ENCODE measurements at places on chromosomes 4 and X. TPM values are rescaled to one million over a fixed set of nuclear protein-coding genes. Genes with fewer than 3 reads are reported as not detected.

The BEND2 gene
- not detected for total RNA-seq

The AMOT gene
- 221 TPM for total RNA-seq

The LRP2BP gene
- 1.2 TPM for total RNA-seq

The ANXA10 gene
- not detected for total RNA-seq

The RTL3 gene
- total RNA-seq = not detected

The UCHL1 gene
- 3.9 TPM for total RNA-seq

The DCAF8L2 gene
- total RNA-seq = not detected

The RAB33A gene
- 0.33 TPM for total RNA-seq

The GPR34 gene
- not detected for total RNA-seq

The SSX1 gene
- total RNA-seq = not detected

The TMEM150C gene
- total RNA-seq = under 0.01 TPM

The HSFX4 gene
- not detected for total RNA-seq

The NSG1 gene
- total RNA-seq = 102 TPM

The FOXP3 gene
- total RNA-seq = not detected

The POU3F4 gene
- total RNA-seq = not detected

The POU4F2 gene
- total RNA-seq = not detected

The RP2 gene
- total RNA-seq = 12.4 TPM

The TACR3 gene
- not detected for total RNA-seq

The LANCL3 gene
- total RNA-seq = 0.98 TPM

The HTR2C gene
- total RNA-seq = under 0.01 TPM

The TLL1 gene
- not detected for total RNA-seq

The LDOC1 gene
- 14.9 TPM for total RNA-seq

The DCAF12L1 gene
- not detected for total RNA-seq

The MAGEA2 gene
- total RNA-seq = not detected

The OTUD4 gene
- 16.9 TPM for total RNA-seq

All from placental epithelial cell (primary cell).